Heart right ventricle (tissue), 16 donors: ENCODE measurements at places on chromosomes 5 and 9. TPM values are rescaled to one million over a fixed set of nuclear protein-coding genes. Genes with fewer than 3 reads are reported as not detected.

DNA sequence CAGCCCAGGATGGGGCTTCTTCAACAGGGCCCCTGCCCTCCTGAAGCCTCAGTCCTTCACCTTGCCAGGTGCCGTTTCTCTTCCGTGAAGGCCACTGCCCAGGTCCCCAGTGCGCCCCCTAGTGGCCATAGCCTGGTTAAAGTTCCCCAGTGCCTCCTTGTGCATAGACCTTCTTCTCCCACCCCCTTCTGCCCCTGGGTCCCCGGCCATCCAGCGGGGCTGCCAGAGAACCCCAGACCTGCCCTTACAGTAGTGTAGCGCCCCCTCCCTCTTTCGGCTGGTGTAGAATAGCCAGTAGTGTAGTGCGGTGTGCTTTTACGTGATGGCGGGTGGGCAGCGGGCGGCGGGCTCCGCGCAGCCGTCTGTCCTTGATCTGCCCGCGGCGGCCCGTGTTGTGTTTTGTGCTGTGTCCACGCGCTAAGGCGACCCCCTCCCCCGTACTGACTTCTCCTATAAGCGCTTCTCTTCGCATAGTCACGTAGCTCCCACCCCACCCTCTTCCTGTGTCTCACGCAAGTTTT, 23.6 kb downstream of the PCDHGC5 start:
- DNase-seq, result peak; percentile 83

- no peak for DNase-seq
Measured at GRCh38 chr9:121368138-121368522, 1.9 kb downstream of the STOM start.

DNA sequence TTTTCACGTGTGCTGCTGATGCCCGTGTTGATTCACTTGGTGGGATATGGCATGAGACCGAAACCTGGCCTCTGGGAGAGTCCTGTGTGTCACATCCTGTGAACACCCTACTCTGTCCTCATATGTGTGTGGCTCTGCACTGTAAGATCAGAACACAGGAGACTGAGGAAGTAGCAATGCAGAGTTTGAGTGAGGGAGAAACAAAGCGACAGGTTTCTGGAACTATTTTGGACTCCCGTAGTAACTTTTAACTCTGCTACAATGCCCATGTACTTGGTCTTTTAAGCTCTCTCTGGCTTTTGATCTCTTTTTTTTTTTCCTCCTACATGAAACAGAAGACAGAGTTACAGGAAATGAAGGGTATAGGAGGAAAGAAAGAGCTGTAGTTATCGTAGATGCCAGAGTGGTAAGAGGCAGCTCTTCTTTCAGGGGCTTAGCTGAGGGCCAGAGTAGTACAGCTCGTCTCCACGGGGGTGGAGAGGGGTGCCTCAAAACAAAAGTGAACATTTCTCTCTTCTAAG, 26.6 kb downstream of the GRAMD2B start:
- DNase-seq, result no peak

DNA sequence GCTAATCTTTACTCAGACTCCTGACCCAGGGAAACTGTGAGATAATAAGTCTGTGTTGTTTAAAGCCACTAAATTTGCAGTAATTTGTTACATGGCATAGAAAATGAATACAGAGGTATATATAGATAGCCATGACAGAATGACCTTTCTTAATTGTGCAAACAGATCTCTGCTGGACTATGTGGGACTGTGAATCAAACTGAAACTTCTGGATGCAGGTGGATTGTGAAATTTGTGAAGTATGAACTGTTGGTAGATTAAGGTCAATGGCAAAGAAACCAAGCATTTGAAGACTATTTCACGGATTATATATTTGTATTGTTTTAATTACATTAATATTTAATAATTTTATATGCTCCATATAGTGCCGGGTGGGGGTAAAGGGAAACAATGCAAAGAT, 52.2 kb upstream of the GPR151 start:
- DNase-seq, result no peak

- DNase-seq, result peak; percentile 72
Measured at GRCh38 chr9:126398403-126399058, 71.9 kb downstream of the MVB12B start.

DNA sequence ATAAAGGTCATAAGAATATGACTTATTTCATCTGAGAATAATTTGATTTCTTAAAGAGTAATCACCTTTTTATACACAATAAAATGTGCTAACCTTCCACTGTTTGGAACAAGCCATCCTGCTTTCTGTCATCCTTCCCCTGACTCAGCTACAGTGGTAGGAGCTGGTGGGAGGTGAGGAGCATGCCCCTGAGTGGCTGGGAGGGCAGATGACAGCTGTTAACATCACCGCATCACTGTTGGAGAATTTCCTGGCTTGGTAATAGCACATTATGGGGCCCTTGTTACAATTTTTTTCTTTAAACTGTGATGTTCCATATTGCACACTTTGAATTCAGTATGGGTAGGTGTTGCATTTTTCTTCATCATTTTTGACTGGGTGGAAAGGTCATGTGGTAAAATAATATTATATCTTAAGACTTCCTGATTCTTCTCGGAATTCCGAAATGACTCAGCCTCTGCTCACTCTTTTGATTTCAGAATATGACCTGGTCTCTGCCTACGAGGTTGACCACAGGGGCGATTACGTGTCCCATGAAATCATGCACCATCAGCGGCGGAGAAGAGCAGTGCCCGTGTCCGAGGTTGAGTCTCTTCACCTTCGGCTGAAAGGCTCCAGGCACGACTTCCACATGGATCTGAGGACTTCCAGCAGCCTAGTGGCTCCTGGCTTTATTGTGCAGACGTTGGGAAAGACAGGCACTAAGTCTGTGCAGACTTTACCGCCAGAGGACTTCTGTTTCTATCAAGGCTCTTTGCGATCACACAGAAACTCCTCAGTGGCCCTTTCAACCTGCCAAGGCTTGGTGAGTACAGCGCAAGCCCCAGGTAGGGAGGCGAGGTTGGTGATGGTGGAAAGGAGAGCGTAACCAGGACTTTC, 5.8 kb downstream of the ADAMTS16 start:
- DNase-seq, result no peak

GRCh38 chr9:36007852-36008251, 28.9 kb upstream of the RECK start:
- DNase-seq, result no peak

GRCh38 chr5:179852993-179853547, 5.5 kb downstream of the MRNIP start:
- no peak for DNase-seq

DNA sequence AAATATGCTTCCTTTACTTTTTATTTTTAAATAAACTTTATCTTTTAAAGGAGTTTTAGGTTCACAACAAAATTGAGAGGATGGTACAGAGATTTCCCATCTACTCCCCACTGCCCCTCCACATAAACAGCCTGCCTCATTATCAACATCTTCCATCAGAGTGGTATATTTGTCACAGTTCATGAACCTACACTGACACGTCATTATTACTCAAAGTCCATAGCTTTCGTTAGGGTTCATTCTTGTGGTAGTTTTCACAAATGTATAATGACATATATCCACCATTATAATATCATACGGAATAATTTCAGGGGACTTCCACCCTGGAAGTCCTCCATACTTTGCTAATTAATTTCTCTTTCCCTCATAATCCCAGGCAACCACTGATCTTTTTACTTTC, 204.9 kb downstream of the SMARCA2 start:
- DNase-seq, result no peak

DNA sequence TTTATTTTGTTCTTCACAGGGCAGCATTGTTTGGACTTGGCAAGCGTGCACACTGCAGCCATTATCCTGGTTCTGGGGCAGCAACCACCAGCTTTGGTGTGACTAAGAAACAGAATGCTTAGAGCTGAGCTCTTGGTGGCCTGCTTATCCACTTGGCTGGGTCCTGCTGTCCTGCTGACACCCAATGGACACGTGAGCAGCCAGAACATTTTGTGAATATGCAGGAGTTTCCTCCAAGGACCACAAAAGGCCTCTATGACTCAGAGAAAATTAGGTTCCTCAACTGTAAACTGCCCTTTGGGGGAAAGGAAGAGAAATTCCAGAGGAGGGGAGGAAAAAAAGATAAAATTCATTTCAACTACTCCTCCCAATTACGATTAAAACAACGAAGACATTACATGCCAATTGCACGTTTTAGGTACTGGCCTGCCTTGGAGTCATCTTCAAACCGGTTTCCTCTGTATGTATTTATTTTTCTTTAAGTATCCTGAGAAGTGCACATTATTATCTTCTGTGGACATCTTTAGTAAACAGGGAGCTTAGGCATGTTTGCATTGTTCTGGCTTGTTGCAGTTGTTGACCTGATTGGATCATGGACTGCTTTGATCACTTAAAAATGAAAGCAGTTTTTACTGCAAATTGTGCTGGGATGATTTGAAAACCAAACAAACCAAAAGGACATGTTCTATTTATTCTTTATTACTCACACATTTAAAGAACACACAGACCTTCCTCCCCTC, 82.3 kb upstream of the TLE4 start:
- DNase-seq, result no peak

GRCh38 chr5:39209924-39210323, 9.4 kb downstream of the FYB1 start:
- peak; percentile 19 for DNase-seq

- DNase-seq, result no peak
Measured at GRCh38 chr5:71482132-71482531, 26.7 kb downstream of the BDP1 start.

- DNase-seq, result no peak
Measured at GRCh38 chr9:126635061-126635460, 21.3 kb downstream of the LMX1B start.

- DNase-seq, result no peak
Measured at GRCh38 chr9:122143876-122144405, 15.6 kb downstream of the NDUFA8 start.

GRCh38 chr5:79702606-79703380, 13.2 kb downstream of the CMYA5 start:
- no peak for DNase-seq

DNA sequence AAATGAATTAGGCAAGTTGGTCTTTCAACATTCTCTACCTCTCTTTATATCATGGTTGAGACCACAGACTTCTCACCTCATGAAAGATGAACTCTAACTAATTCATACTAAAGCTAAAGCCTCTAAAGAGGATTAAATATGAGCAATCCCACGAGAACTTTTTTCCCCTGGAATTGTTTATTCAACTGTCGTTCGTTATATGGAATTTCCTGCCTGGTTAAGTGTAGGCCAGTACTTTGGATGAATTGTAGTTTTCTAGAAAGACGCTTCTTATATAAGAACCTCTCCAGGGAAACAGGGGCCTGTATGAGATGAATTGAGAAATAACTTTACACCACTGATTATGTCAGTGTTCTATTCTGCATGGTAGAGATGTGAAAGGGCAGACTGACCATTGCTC, 42.9 kb downstream of the PDCD1LG2 start:
- no peak for DNase-seq

GRCh38 chr9:130770679-130771442, 64.2 kb upstream of the ABL1 start:
- DNase-seq, result no peak

GRCh38 chr5:50740832-50741231, 74.4 kb downstream of the PARP8 start:
- DNase-seq, result no peak

DNA sequence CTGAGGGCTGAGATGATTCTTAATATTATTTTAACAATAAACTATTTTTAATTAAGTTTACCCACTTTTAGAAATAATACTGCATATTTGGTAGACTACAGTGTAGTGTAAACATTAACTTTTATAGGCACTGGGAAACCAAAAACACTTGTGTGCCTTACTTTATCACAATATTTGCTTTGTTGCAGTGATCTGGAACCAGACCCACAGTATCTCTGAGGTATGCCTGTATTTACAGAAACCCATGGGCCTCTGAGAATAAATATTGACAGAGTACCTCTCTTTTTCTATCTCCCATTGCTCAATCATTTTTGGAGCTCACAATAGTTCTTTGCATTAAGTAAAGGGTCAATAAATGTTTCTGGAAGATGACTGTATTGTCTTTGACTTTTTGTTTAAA, 73.3 kb downstream of the SLCO4C1 start:
- DNase-seq, result no peak

DNA sequence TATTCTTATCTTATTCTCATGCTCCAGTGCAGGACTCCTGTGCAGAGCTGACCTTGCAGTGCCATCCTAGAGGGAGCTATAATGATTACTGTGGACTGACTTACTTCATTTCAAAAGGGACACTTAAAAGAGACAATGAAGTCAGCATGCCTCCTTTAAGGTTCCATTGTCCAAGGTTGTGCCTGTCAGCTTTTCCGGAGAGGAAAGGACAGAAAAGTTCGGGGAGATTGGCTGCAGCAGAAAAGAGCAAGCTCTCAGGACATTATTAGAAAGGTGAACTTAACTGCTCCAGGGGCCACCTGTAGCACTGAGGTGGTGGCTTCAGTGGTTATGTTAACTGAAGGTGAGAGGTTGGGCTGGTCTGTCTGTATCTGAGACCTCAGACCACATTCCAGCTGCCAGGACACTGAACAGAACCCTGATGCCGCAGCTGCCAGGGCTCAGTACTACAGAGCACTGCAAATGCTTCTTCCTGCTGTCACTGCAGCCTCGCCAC, 112.9 kb downstream of the ST8SIA4 start:
- DNase-seq, result no peak

- no peak for DNase-seq
Measured at GRCh38 chr5:172533399-172534228, 79.3 kb upstream of the SH3PXD2B start.

DNA sequence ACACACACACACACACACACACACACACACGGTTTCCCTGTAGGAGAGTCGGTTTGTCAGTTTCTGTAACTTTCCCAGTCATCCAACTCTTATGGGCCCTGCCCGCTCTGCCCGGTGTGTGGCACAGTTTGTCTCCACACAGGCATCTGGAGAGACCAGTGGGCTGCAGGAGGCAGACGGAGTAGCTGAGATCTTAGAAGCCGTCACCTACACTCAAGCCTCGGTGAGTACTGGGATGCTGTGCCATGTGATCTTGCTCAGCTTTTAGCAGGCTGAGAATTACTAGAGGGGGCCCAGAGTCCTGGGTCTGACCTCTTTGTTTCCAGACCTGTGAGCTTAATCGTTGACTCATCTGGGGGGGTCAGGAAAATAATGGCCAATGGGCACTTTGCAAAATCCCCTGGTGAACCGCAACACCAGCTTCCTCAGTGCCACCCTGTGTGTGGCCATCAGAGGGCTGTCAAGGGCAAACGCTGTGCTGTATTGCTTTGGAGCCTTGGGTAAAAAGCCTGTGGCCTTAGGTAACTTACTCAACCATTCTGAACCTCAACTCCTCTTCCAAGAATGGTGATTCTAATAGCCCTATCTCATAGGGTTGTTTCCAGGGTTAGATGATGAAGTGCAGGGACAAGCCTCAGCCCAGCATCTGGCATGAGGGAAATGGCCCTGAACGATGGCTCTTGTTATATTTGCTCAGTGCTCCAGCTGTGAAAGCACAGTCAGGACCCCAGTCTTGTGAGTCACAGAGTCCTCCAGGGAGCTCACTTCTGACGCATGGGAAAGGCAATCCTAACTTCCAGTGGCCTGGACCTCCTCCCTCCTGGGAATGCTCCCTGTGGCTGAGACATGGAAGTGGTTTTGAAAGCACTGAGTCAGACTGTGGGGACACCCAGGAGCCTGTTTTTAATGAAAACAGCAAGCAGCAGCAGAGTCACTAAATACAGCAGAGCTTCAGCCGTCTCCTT, 45.6 kb downstream of the COL15A1 start:
- peak; percentile 59 for DNase-seq

- DNase-seq, result no peak
Measured at GRCh38 chr5:14216902-14217301, 73.8 kb downstream of the TRIO start.

The GRM6 gene
- not detected for total RNA-seq

The TEK gene
- total RNA-seq, result 12.1 TPM

The GARIN3 gene
- total RNA-seq, result not detected

The GRPEL2 gene
- total RNA-seq, result 11.6 TPM

The SPEF2 gene
- total RNA-seq, result 1.5 TPM

The ITK gene
- 0.32 TPM for total RNA-seq

The IL3 gene
- total RNA-seq, result not detected

The CDH9 gene
- total RNA-seq, result not detected

The GDA gene
- total RNA-seq, result 0.30 TPM

The FAM53C gene
- 27.0 TPM for total RNA-seq

The TAF11L13 gene
- total RNA-seq, result not detected
